ENCODE measurements at places on chromosomes 2 and 18. TPM values are rescaled to one million over a fixed set of nuclear protein-coding genes. Genes with fewer than 3 reads are reported as not detected.

GRCh38 chr2:146950911-146951310 is 893.9 kb upstream of the ACVR2A start:
- H3K27me3 ChIP-seq, result no peaks in the 10 kb centered on the region
- H3K27ac ChIP-seq, result no peak overlapping the region
- H3K4me1 ChIP-seq, result no peaks in the 10 kb centered on the region
- no peak overlapping the region for H3K4me3 ChIP-seq
- no peaks in the 10 kb centered on the region for H3K36me3 ChIP-seq

LRRC30 gene
- total RNA-seq, result not detected

- H3K4me3 ChIP-seq, result no peak overlapping the region
- no peaks in the 10 kb centered on the region for H3K36me3 ChIP-seq
- H3K27me3 ChIP-seq, result no peaks in the 10 kb centered on the region
Measured at GRCh38 chr2:227031379-227031778, 132.6 kb downstream of the COL4A4 start.

SMYD1 gene
- total RNA-seq, result 287 TPM

- no peaks in the 10 kb centered on the region for H3K36me3 ChIP-seq
- H3K27ac ChIP-seq, result peak overlapping the region; percentile 98
- peaks cover 39% of the 10 kb centered on the region for H3K4me1 ChIP-seq
- peak overlapping the region; percentile 77 for H3K4me3 ChIP-seq
- DNase-seq, result peak; percentile 62
- H3K27me3 ChIP-seq, result no peaks in the 10 kb centered on the region
Measured at GRCh38 chr2:144515696-144516410, 4.1 kb downstream of the ZEB2 start.

MAB21L4 gene
- total RNA-seq, result not detected

Data from heart right ventricle (tissue), 16 donors.